ENCODE measurements at places on chromosomes 4 and X.

DNA sequence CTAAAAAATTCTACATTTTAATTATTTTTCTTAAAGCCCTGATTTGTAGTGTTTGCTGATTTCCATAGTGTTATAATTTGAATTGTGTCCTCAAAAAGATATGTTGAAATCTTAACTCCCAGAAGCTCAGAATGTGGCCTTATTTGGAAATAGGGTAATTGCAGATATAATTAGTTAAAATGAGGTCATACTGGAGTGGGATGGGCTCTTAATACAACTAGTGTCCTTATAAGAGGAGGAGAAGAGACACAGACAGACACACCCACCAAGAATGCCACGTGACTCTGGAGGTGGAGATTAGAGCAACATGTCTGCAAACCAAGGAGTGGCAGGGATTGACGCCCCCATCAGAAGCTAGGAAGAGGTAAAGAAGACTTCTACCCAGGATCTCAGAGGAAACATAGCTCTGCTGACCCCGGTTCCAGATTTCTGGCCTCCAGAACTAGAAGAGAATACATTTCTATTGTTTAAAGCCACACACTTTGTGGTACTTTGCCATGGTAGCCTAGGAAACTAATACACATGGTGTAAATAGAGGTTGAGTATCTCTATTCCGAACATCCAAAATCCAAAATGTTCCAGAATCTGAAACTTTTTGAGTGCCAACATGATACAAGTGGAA lies 70.5 kb upstream of the IRF2 start:
- no peak for DNase-seq

DNA sequence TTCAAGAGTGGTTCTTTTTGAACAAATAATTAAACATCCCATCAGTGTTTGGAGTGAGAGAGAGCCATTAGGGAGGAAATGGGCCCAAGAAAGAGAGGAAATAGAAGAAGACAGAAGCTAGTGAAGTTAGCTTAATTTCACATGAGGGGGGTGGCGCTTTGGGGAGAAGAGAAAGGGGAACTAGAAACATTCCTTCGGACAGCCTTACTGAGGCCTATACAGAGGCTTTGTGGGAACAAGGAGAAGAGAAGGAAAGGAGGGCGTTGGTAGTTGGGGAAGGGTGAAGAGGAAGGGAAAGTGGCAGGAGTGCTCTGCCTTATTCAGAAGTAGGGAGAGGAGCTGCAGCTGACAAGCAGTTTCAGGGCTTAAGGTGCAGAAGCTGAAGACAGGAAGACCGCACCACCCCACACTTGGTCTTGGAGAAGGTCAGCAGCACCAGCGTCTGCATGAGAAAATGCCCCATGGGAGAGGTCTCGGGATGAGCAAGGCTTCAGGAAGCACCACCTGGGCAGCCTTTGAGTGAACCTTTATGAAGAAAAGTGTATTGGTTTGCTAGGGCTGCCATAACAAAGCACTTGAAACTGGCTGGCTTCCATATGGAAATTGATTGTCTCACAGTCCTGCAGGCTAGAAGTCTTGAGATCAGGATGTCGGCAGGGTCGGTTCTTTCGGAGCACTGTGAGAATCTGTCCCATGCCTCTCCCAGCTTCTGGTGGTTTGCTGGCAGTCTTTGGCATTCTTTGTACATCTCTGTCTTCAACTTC lies 85.1 kb downstream of the KIT start:
- no peak for DNase-seq

GRCh38 chr4:183852910-183853547 lies 52.1 kb upstream of the STOX2 start:
- no peak for DNase-seq

DNA sequence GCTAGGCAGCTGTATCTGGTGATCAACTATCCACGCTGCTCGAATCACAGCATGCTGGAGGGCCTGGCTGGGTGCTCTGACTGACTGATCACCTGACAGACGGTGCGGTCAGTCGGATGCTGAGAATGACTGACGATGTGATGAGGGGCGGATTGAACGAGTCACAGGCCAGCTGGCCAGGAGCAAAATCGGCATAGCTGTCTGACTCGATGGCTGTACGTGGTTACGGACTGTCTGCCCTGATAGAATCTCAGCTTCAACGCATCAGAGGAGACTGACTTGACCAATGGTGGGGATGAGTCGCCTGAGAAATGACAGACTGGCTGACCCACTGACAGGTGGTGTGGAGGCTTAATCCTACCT lies 1.0 kb upstream of the SUV39H1 start:
- no peak for DNase-seq

- DNase-seq, result no peak
Observed at GRCh38 chr4:17785858-17786257, 4.4 kb upstream of the FAM184B start.

- no peak for DNase-seq
Observed at GRCh38 chr4:133046156-133046555, 102.9 kb upstream of the PCDH10 start.

DNA sequence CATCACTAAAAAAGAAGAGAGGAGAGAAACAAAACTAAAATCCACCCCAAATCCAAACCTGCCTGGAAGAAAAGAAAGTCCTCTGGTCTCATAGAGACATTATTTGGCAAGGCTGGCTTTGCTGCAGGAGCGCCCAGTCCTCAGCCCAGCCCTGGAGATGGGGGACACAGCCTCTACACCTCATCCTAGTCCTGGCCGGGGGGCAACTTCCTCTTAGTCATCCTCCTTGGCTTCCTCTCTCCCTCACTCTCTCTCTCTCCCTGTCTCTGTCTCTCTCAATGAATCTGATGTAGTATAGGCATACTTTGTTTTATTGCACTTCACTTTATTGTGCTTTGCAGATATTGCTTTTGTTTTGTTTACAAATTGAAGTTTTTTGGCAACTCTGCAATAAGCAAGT lies 55.8 kb upstream of the MAGEB10 start:
- DNase-seq, result no peak

- DNase-seq, result no peak
Observed at GRCh38 chrX:38890963-38891362, 89.7 kb downstream of the MID1IP1 start.

- no peak for DNase-seq
Observed at GRCh38 chr4:16229604-16230003, 3.3 kb upstream of the TAPT1 start.

- no peak for DNase-seq
Observed at GRCh38 chr4:80069108-80069836, 3.8 kb downstream of the ANTXR2 start.

GRCh38 chr4:10119278-10119677 lies 2.7 kb upstream of the WDR1 start:
- no peak for DNase-seq

GRCh38 chr4:148205476-148205875 lies 236.7 kb downstream of the NR3C2 start:
- DNase-seq, result no peak

DNA sequence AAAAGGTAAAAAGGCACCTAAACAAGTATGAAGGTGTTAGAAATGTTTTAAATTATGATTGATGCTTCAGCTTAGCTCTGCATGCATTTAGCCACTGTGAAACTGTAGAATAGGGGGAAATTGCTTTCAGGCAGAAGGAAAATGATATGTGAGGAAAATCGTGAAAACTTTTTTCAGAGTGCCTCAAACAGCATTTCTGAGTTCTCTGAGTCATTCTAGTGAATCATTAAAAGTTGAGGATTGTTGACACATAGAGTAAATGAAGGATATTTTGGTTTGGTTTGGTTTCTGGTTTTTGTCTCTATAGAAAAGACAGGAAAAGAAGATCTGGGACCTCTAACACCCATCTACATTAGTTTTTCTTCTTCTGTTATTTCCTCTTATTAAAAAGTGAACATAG lies 332.5 kb upstream of the TRAM1L1 start:
- DNase-seq, result no peak

DNA sequence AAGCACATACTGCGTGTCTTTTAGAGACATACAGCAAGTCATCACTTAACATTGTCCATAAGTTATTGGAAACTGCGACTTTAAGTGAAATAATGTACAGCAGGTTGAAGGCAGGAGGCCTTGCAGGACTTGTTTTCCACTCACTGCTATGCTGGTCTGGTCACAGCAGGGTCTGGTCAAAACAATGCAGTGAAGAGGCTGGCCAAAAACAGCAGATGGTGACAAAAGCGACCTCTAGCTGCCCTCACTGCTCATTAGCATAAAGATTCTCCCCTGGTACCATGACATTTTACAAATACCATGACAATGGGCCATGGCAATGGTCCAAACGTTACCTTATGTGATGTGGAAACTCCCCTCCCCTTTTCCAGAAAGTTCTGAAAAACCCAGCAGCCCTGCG lies 1283.6 kb downstream of the FSTL5 start:
- DNase-seq, result no peak

GRCh38 chr4:40515037-40515397 lies 114.6 kb downstream of the RBM47 start:
- DNase-seq, result no peak

DNA sequence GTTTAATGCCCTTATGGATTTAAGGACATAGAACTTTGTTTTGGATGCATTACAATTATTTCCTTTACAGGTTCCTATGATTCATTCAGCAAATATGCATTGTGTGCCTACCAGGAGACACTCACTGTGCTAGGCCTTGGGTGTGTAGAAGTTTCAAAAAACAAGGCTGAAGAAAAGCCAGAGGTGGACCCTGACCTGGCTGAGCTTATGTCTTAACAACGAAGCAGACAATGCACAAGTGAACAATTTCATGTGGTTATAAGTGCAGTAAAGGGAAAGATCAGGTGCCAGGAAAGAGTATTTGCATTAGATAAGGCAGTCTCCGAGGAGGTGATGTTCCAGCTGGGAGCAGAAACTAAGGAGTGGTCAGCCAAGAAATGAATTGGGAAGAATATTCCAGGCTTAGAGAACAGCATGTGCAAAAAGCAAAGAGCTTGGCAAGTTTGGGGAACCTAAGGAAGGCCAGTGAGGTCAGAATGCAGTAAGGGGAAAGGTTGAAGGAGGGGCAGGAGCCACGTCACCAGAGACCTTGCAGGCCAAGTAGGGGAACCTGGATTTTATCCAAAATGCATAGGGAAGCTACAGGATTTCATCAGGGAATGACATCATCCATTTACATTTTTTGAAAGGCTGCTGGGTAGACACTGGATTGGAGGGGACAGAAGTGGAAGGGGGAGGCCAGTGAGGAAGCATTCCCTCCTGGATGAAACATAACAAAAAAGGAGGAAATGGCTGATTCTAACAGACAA lies 193.6 kb downstream of the SOWAHB start:
- DNase-seq, result no peak

- peak; percentile 5 for DNase-seq
Observed at GRCh38 chr4:145279122-145279960, 99.0 kb upstream of the OTUD4 start.

- DNase-seq, result no peak
Observed at GRCh38 chr4:54976031-54976430, 149.4 kb downstream of the KDR start.

- no peak for DNase-seq
Observed at GRCh38 chr4:171101845-171102244, 711.4 kb upstream of the GALNTL6 start.

Measured in NCI-H774 (cell line).